Suppressor macrophage treated with lipopolysaccharide for 1 hour (primary cell): ENCODE measurements at places on chromosomes 3 and 15.
A peak's percentile ranks its signal among the peaks of the same experiment; 100 is the strongest.

- DNase-seq = no peak
Measured at GRCh38 chr15:62115847-62116246, 49.1 kb downstream of the C2CD4A start.

DNA sequence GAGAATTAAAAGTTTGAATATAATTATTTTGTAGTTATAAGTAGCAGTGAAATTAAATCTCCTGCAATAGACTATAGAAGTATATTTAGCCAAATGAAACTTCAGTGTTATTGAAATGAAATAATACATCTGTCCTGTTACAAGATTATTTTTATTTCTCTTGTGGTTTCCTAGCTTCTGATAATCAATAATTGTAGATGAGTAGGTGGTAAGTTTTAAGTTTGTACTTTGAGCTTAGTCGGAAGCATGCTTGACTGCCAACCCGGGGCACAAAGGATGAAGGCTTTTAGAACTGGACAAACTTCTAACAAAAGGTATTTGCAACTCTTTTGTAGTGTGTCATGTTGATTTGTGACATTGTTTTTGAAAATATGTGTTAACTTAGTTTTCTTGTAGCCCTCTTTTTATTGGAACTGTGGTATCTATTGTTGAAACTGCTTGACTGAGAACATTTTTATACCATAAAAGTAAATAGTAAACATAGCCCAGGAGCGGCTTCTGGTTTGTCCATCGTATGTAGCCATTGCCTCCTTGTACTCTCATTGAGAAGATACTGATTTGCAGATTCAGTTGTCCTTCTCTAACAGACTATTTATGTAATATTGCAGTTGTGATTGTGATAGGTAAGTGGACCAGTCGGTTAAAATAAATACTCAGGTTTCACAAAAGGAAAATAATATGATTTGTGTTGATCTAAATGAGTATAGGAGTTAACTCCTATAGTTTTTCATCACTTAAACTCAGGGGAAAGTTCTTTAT lies 2.9 kb downstream of the CTNNB1 start:
- no peak for DNase-seq

GRCh38 chr3:57077630-57078343 lies 17.3 kb downstream of the SPATA12 start:
- DNase-seq = no peak

GRCh38 chr3:29346828-29347227 lies 66.0 kb downstream of the RBMS3 start:
- DNase-seq = no peak

DNA sequence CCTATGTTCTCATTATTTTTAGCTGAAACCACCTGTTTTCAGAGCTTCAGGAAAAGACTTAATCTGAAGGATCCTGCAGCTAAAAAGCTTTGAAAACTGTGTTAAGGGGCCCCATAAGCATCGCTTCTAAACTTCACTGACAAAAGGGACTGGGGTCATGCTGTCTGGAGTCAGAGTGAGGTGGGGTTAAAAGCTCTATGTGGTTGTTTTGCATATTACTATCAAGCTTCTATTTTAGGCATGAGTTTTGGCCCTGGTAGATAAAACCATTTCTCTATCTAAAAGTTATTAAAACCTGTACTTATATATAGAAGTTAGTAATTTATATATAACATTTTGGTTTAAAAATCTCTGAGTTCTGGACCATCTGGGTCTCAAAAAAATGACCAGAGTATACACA lies 45.5 kb downstream of the GPR160 start:
- no peak for DNase-seq

- no peak for DNase-seq
Measured at GRCh38 chr3:12327021-12327420, 38.2 kb downstream of the PPARG start.

- no peak for DNase-seq
Measured at GRCh38 chr3:6860954-6861624, at the start of gene GRM7. Gene GRM7, plus strand, starts transcription at chr3:6861115.

DNA sequence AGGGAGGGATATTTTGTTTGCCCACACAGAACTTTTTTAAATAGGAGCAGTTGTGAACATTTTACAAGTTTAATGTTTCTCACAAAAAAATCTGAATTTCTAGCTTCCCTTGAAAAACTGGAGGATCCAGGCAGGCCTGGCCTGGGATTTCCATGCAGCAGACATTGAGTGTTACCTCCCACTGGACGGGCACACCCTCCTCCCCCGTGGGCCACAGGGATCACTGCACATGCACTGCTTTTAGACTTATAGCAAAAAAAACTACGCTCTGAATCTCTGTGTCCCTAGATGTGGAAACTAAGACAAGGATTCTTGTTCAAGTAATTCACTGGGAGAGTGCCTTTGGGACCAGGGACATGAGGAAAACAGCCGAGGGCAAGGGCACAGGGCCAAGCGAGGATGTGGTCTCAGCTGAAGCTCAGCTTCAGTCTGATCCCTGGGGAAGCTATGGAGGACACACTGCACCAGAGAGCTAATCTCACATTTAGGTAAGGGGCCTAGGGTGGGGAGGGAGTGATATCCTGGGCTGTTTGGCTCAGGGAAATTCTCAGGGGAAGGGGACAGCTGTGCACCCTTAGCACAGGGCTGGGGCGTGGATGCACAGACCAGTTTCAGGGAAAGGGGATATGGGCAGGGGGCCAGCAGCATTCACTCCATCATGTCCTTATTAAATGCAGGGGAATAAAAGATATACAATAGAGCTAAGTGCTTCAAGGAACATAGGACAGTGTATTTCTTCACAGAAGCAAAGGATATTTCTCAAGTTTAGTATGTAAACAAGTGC lies 46.0 kb downstream of the FSIP1 start:
- DNase-seq = no peak

GRCh38 chr3:107516475-107516874 lies 6.3 kb upstream of the BBX start:
- no peak for DNase-seq

DNA sequence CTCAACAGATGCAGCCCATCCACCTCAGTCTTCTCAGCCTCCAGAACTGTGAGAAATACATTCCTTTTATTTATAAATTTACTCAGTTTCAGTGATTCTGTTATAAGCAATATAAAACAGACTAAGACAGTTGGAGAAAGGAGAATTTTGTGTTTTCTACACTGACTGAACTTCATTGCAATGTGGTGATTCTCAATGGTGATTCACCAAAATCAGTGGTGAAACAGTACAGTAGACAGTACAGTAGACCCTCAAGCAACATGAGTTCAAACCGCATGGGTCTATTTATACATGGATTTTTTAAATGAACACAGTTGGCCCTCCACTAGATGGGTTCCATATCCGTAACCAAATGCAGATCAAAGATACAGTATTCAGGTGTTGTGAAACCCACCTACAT lies 403.1 kb upstream of the TGFBR2 start:
- DNase-seq = no peak

DNA sequence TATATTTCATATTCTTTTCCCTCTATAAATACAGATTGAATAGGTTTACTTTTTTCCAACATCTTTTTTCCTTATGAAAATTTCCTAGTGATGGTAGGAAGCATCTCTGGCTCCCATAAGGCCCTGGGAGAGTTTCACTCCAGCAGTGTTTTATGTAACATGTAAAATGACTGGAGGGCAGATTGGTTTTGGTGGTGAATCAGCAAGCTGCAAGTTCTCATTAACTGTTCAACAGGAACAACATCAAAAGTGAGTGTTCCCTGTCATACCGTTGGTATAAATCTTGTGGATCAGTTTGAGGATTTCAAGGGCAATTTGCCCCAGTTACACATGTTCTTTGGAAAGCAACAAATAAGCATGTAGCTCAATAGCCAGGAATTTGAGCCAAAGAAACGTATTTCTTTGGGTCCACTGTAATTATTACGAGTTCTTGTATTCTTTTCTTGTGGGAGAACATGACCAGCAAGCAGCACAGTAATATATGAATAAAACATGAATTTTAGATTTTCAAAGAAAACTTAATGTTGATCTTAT lies 345.7 kb downstream of the SV2B start:
- no peak for DNase-seq

DNA sequence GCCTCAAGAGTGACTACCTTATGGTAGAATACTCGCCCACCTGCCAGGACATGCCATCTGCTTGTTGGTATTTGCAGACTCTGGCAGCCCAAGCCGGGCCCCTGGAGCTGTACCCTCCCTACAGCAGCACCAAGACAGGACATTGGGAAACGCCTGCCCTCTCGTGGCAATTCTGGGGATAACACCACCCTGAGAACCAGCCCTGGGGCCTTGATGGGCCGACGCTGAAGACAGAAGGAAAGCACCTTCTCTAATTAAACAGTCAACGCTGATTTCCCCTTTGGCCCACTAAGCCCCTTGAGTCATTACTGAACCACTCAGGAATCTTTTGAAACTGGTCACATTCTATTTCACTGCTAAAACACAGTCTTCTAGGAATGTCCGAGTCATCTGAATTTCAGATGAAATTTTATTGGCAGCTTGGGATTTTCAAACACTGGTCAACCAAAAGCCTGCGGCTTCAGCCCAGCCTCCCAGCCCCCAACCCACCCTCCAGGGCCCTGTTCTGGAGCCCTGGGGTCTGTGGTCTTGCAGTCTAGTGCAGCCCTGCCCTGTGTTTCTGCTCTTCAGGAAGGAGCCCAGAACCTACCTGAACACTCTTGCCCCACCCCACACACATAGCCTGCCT lies 91.3 kb downstream of the TMEM266 start:
- DNase-seq = peak; percentile 86

- DNase-seq = peak; percentile 16
Measured at GRCh38 chr15:61084944-61085367, 144.1 kb downstream of the RORA start.

DNA sequence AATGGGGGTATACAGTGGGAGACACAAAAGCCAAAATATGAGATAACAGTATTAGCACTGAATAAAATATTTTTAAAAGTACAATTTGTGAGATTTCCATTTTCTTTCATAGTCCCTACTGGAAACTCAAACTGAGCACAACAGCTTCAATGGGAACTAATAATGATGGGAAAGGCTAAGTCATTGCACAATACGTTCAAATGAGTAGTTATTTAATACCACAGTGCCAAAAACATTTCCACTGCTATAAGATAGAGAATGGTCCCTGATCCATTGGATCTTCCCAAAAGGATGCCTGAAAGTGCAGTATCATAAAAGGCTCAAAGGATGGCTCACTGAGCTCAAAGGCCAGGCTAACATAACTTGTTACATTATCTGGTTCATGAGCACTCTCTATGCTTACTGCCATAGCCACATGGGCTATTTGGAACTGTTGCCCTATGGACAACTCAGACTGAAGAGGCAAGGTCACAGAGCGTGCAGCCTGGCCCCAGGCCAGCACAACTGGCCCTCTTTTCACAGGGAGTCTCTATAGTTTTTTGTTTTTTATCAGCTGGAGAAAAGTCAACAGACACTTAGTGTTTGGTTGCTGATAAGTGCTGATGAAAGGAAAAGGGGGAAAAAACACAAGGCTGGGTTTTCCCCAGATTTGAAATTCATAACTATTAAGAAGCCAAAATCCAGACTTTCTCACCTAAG lies 54.1 kb upstream of the PPIB start:
- no peak for DNase-seq

DNA sequence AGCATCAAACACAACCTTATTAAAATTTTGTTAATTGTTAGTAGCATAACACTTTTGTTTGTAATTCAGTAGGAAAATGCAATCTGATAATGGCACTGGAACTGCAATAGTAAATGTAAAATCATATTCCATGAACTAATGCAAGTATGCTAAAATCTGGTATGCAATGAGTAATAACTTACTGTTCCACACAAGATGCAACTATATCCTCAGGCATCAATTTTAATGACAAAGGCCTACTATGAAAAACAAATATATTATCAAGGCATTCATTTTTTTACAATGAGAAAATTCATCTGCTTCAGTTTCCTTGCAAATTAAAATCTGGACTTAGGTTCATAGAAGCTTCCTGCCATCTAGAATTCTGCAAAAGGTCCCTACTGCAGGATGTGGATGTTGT lies 1.4 kb upstream of the NSMCE3 start:
- DNase-seq = no peak

DNA sequence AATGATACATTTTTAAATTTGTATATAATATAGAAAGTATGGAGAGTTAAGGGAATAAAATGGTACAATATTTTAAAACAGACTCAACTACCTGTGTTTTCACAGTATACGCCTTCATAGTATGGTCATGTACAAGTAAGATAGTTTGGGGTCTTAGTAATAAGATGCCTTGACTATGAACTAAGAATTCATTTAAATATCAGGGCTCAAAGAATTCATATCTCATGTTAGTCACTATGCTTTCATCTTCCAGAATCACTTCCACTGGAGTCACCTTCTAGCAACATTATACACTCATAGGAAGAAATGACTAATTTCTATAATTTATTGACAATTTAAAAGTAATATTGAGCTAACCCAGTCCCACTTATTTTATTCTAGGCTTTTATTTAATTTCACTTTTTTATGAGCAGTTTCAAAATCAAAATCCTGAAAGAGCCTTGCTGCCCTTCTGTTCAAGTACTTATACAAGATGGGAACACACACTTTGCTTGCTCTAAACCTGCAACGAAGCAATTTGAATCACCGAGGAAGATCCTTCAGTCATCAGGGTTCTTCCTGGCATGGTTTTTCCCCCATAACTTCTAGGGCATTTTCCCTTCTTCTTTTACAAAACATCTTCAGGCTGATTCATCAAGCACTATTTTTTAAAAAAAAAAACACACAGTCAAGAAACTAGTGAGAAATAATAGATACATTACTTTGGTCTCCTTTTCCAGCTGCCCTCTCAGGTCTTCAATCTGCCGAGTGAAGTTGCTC lies 94.1 kb downstream of the MYH15 start:
- DNase-seq = peak; percentile 33

DNA sequence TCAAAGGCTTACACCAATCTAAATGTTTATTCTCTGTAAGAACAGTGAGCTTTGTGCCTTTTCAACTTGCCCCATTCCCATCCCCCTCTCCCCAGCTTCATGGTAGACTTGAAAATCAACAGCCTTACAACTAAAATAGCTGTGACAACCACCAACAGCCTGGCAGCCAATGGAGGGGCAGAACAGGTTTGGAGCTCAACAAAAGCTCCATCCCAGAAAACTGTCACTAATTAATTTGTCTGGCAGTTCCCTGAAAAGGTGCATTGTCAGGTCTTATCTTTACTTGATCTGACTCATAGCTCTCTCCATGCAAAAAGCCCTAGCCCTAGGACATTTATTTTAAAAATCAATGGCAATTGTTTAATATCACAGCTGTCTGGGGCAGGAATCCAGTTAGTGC lies 22.6 kb downstream of the MTHFS start:
- no peak for DNase-seq

- DNase-seq = no peak
Measured at GRCh38 chr3:66615643-66616301, 115.0 kb upstream of the LRIG1 start.

GRCh38 chr3:36305929-36306520 lies 74.3 kb upstream of the STAC start:
- DNase-seq = no peak

GRCh38 chr3:160746976-160747375 lies 9.1 kb upstream of the PPM1L start:
- DNase-seq = no peak

DNA sequence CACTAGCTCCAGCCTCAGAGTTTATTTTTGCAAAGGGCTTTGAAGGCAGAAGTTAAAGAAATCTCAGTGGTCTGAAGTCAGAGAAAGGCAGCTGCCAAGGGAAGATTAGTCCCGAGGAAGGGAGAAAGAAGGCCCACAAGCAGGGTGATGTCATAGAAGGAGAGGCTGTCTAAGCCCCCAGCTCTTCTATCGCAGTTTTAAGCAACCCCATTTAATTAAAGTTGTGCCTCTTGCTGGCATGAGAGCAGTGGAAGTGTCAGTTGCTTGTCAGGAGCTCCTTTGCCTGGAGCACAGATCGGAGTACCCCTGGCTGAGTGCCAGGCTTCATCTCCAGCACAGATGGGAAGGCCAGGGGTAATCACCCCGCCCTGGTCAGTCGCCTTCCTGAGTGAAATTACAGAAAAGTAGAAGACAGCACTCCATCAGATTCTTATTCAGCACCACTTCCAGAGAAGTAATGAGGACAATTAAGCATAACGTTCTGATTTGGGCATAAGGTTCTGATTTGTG lies 530.7 kb downstream of the EPHB1 start:
- DNase-seq = no peak
